Right cardiac atrium (tissue), 5 donors: ENCODE measurements at places on chromosomes 3 and 15.
A peak's percentile ranks its signal among the peaks of the same experiment; 100 is the strongest.

DNA sequence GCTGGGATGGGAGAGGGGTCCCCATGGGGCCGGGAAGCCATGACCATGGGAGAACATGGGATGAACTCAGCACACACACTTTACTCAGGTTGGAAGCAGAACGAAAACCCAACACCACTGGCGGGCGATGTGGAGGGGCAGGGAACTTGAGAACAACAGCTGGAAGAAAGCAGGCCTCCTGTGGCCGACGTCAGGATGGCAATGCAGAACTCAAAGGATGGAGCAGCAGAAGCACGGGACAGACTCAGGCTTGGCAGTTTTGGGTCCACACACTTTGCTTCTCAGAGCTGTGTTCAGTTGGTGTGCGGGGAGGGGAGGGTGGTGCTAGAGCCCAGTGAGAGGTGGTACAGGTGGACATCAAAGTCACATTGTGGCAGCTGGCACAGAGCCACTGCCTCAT, 80.7 kb downstream of the SEC22A start:
- DNase-seq, result no peak

DNA sequence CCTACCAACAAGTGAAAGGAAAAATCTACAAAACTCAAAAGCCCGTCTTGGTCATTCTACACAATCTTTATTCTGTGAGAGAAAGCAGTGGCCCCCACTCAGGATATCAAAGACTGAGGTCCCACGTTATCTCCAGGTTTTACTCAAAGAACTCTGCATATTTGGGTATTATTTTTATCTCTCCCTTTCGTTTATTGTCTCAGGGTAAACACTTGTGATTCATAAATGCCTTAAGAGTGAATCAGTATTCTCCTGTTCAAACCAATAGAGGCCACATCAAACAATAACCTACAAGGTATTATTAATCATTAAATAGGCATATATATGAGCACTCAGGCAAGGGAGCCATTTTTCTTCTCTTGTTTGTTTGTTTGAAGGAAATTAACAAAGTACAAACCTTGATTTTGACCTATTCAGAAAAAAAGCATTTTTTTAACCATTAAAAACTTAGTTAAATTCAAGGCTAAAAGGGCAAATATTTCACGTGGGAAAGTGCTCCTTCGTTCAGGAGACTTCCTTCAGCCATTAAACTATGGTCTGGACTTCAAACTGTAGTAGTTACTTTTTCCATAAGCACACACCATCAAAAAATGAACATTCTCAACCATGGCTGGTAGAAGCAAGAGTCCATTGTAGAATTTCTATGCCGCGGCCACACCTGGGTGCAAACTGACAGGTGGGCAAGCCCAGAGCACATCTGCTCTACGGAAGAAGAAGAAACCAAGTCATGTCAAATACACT, 13.9 kb upstream of the HES1 start:
- DNase-seq, result no peak

DNA sequence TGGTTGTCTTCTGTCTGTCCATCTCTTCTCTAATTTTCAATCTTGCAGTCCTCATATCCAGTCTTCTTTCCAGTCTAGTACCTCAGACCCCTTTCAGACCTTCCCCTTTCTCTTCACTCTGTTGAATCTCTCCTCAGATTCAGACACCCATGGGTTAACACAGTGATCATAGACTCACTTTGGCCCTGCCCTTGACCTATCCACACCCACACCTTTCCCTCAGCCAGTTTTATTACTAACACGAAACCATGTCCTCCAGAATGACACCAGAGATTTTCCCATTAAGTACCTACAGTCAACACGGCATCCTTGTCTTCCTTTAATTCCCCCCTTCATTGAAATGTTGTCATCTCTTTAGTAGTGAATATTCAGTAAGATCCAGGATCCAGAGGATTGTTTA, 74.5 kb upstream of the UBE2E2 start:
- no peak for DNase-seq

DNA sequence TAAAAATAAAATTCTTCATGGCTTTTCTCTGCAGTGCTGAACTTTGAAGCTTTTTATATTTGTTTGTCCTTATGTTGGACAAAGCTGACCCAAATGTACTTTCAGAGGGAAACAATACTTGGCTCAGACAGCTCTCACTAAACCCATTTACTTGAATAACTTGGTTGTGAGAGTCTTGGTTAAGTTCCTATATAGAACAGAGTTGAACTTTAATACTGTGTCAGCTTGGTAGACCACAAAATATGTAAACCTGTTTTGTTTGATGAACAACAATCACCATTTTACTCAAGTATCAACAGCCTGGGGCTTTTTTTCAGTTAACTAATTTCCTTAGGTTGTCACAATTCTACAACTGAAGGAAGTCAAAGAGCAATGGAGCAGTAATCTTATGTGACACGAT, 211.9 kb downstream of the CADM2 start:
- DNase-seq, result no peak

- DNase-seq, result no peak
These were observed 218.9 kb upstream of the DPH6 start for GRCh38 chr15:35764661-35765519.

- no peak for DNase-seq
These were observed 35.3 kb upstream of the THUMPD3 start for GRCh38 chr3:9327578-9327977.

DNA sequence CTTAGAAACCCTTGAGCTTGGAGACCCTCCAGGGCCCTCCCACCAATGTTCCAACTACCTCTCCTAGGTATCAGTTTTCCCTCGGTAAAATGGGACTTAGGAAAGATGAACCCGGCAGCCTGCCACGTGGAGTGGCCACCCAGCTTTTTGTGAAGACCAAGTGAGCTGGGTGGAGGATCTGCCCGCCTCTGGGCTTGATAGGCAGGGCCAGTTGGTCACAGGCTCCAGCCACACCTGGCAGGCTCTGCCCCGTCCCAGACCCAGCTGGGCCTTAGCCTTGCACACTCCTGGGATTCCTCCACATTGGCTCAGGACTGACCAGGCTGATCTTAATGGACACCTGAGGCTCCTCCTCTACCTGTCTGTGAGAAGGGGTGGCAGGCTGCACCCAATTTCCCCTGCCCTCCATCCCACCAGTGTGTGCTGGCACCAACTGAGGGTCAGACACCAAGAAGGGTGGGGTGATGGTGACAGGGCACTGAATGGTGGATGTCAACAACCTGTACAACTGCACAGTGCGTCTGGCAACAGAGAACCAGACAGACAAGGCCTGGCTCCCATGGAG, 761 bp upstream of the GRIP2 start:
- peak; percentile 27 for DNase-seq

- no peak for DNase-seq
These were observed 79.3 kb upstream of the SKOR1 start for GRCh38 chr15:67746022-67746421.

GRCh38 chr15:99433026-99433756, 132.6 kb upstream of the MEF2A start:
- peak; percentile 61 for DNase-seq

GRCh38 chr3:50139308-50139707, 15.8 kb upstream of the SEMA3F start:
- DNase-seq, result peak; percentile 44

- peak; percentile 85 for DNase-seq
These were observed 29.1 kb downstream of the FGD5 start for GRCh38 chr3:14847613-14848541.

DNA sequence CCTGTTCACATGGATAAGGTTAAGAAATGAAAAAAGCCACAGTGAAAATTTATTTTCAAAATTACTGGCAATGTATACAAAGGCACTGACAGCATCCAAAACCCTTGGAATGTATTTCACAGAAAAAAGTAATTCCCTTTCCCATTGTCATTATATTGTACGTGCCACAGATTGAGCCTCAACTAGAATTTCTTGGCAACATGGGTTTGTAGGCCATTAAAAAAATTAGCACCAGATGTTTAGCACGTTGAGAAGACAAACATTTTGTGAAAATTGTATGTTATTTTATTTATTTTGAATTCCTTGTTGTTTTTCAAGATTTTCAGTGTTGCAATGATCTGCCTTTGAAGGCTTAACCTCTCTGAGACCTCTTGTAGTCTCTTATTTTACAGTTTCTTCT, 76.3 kb upstream of the EPHB3 start:
- DNase-seq, result no peak

DNA sequence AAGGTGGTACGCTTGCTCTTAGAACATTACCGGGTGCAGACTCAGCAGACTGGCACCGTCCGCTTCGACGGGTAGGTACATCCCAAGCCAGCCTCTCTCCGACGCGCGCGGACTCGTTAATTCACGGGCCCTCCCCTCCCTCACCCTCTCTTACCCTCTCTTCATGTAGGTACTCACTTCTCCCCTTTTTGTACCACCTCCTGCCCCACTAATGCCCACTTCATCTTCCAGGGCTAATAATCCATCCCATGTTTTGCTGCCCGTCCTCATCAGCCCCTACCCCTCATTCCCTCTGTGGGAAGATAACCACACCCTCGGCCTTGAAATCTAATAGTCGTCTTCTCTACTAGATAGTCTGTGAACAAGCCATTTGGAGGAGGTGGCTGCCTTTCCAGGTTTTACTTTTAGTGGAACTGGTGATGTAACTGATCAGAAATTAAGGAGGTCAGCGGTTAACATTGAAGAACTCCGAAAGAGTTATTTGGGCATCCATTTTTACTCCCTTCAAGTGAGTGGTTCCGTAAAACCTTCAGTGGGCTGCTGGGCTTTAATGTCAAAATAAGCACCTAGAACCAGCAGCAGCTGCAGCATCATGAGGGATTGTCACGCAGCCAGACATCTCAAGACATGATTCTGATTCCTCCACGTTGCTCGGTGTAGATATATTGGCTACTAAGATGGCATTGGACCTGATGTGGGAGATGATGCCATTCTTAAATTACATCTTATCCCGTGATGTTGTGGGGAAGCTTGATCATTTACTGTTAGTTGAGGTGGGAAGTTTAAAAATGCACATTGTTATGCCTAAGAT, 1.3 kb downstream of the FEM1B start:
- DNase-seq, result peak; percentile 33

DNA sequence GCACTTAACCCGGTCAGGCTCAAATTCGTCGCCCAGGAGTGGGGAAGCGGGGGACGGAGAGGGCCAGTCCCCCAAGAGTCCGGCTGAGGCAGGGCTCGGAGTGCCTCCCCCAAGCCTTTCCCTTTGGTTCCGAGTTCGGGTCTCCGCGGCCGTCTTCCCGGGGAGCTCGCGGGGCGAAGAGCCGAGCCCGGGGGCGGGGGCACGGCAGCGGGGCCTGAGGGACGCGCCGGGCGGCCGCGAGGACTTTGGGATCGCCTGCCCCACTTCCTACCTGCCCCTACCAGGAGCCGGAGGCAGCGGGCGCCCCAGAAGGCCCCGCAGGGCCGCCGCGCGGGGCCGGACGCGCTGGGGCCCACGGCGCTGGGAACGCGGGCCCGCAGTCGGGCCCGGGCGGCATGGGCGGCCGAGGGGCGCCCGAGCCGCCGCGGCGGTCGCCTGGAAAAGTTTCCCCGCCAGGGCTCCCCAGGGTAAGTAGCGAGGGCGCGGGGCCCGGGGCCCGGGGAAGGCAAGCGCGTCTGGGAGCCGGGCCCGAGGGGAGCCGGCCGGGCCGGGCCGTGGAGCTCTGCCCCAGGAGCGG, 2.8 kb downstream of the FURIN start:
- DNase-seq, result peak; percentile 79

GRCh38 chr3:45104715-45105711, 41.2 kb downstream of the CDCP1 start:
- no peak for DNase-seq

DNA sequence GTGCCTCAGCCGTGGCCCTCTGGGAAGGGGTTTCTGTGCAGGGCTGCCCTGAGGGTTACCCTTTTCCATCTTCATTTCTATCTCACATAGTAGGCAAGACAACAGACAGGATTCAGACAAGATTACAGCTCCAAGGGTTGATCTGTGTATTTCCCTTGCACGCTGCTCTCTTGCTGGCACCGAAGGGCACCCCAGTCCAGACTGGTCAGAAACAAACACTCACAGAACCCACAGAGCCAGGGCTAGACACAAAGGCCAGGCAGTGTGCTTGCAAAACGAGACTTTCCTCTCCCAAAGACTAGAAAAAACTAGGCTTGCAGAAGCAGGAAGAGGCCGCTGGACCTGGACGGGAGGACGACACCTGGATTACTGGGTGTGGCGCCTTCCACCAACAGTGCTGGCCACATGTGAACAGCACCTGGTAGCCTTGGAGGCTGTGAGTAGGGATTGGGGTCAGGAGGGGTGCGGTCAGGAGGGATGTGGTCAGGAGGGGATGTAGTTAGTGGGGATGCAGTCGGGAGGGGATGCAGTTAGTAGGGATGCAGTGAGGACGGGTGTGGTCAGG, 96.8 kb downstream of the BDH1 start:
- no peak for DNase-seq

DNA sequence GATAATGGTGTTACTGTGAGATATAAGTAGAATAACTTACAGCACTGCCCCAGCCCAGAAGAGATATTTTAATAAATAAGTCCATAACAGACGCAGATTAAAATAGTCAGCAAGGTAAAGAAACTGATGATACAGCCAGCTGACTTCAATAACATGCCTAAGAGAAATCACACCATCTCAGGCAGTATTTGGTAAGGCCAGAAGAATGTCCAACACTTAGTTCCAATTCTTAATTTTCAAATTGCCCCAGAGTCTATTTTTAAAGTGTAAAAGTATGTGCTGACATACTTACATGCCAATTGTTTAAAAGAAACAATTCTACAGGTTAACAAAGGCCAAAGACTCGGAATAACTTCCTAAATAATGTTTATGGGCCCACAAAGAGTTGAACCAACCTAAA, 1.6 kb downstream of the GNB4 start:
- DNase-seq, result no peak

GRCh38 chr3:189316296-189317019, 144.7 kb downstream of the TPRG1 start:
- DNase-seq, result no peak

GRCh38 chr3:111194048-111194447, 122.4 kb downstream of the NECTIN3 start:
- DNase-seq, result no peak

- DNase-seq, result no peak
These were observed 43.5 kb upstream of the SLC41A3 start for GRCh38 chr3:126127452-126127851.

- DNase-seq, result no peak
These were observed 242.6 kb downstream of the LRTM1 start for GRCh38 chr3:54685213-54685612.

- no peak for DNase-seq
These were observed 1075.3 kb upstream of the ALCAM start for GRCh38 chr3:104291437-104291851.

DNA sequence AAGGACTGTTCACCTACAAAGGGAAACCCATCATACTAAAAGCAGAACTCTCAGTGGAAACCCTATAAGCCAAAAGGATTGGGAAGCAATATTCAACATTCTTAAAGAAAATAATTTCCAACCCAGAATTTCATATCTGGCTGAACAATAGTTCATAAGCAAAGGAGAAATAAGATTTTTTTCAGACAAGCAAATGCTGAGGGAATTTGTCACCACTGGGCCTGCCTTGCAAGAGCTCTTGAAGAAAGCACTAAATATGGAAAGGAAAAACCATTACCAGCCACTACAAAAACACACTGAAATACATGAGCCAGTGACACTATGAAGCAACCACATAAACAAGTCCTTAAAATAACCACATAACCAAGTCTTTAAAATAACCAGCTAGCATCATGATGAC, 28.9 kb upstream of the DCBLD2 start:
- no peak for DNase-seq
